Stimulated activated CD4-positive, alpha-beta T cell treated with anti-CD3 and anti-CD28 coated beads, Interleukin-2, amount 100 ng/mL, for 4 hours (primary cell): ENCODE measurements at places on chromosomes 7 and 10.

DNA sequence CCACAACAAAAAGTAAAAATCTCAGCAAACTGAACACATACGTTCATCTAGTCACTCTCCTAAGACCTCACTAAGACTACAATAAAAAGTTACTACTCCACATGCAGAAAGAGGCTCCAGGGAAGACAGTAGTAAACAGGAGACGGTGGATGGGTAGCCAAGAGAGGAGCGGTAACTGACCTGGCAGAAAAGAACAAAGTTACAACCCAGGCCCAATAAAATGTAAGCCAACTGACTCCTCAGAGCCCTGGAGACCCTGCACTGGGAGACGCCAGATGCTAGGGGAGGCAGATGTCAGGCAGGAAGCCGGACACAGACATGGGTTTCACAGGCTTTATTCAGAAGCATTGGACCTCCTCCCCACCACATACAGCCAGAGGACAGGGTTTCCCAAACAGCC is 181.1 kb upstream of the NFE2L3 start:
- DNase-seq, result no peak

GRCh38 chr7:88150033-88150432 is 69.8 kb downstream of the SRI start:
- no peak for DNase-seq

GRCh38 chr7:936386-937054 is 18.0 kb downstream of the ADAP1 start:
- no peak for DNase-seq

- no peak for DNase-seq
Measured at GRCh38 chr7:149245744-149246143, 6.3 kb downstream of the ZNF212 start.

GRCh38 chr10:99548041-99548530 is 15.3 kb downstream of the NKX2-3 start:
- no peak for DNase-seq

DNA sequence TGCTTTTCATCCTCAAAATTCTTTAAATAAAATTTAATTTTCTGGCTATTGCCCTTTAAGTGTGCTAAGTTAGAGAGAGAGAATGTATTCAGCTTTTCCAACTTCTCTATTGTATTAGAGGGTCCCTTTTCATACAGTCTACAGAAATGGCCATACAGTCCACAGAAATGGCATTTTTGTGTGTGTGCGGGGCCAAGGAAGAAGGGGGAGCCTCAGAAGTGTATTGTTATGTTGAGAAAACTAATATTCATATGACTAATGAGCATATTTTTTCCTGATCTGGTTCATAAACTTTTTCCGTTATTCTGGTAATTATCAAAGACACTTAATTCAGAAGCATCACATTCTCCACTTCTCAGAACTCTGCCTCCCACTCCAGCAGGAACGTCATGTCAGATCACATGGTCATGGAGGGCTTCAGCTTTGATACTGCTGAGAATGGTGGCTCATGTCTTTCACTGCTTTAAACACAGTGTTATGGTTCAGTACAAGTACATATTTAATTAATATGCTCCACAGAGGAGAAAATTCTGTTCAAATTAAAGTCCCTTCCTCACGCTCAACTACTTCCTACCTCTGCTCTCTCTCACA is 37.1 kb downstream of the ELMO1 start:
- peak; percentile 74 for DNase-seq

- DNase-seq, result no peak
Measured at GRCh38 chr7:117284692-117285091, 38.2 kb downstream of the WNT2 start.

GRCh38 chr7:50226669-50227068 is 77.8 kb upstream of the IKZF1 start:
- DNase-seq, result no peak

GRCh38 chr10:128151031-128151430 is 24.8 kb upstream of the MKI67 start:
- no peak for DNase-seq

DNA sequence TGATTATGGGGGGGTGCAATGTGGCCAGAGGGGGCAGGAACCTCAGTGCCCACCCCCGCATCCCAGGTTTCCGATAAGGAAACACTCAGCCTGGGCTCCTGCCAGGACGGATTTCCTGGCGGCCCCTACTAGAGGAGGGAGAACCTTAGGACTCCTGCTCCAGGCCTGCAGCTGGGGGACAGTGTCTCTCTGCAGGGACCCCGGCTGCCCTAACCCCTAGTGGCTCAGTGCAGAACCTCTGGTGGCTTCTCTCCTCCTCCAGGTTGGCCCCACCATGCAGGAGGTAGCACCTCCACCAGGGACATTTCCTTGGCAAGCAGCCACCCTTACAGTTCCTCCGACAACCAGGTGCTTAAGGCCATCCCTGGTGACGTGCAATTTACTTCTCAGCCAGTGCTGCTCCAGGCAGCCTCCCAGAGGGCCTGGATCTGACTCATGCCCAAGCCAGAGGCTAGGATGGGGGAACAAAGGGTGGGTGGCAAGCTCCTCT is 31.9 kb downstream of the SH2B2 start:
- DNase-seq, result no peak

DNA sequence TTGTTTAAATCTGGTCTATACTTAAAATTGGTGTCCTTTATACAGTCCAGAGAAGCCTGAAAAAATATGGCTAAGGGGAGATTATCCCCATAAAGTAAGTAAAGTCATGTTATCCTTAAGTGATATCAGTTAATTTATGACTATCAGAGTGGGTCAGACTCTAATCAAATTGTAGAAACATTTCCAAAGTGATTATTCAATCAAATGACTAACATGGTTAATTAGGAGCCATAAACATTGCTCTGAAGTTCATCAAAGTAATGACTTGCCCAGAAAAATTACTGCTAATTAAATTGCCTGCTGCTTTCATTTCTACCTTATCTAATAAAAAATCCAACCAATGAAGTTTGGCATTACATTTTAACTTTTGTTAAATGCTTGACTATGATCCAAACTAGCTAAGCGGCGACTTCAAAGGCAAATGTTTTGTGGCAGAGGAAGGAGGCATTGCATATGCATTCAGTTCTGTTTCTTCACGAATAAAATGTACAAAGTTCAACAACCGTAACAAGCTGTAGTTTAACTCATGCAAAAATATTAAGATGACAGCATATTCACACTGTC is 76.7 kb downstream of the ETV1 start:
- no peak for DNase-seq

GRCh38 chr10:44053391-44053790 is 331.5 kb downstream of the CXCL12 start:
- DNase-seq, result no peak

- no peak for DNase-seq
Measured at GRCh38 chr7:129512192-129512591, 9.9 kb downstream of the SMKR1 start.

DNA sequence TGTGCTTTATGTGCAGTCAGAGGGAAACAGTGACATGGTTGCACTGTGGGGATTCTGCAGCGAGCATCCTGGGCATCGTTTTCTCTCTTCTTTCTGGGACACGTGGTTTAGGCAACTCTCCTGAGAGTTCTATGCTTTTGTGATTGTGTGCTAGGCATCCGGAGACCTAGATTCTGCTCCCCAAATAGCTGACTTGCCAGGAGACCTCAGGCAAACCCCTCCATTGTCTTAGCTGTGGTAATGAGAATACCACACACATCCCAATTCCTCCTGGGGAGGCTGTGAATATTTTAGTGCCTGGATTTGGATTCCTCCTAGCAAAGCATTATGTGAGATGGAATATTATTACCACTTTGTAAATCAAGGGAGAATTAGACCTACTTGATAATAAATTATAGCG is 611.9 kb upstream of the C7orf33 start:
- no peak for DNase-seq

- DNase-seq, result no peak
Measured at GRCh38 chr7:156386097-156386496, 254.5 kb upstream of the RNF32 start.

- DNase-seq, result no peak
Measured at GRCh38 chr7:7922684-7923385, 45.8 kb upstream of the GLCCI1 start.

- DNase-seq, result no peak
Measured at GRCh38 chr7:19674266-19674960, 34.4 kb downstream of the POLR1F start.

- DNase-seq, result no peak
Measured at GRCh38 chr7:123271231-123271630, 71.5 kb upstream of the SLC13A1 start.

GRCh38 chr7:1843271-1843861 is 173.3 kb downstream of the ELFN1 start:
- no peak for DNase-seq

GRCh38 chr10:1538531-1539061 is 198.7 kb downstream of the ADARB2 start:
- DNase-seq, result no peak

- no peak for DNase-seq
Measured at GRCh38 chr10:6729861-6730344, 149.8 kb upstream of the PRKCQ start.

- DNase-seq, result no peak
Measured at GRCh38 chr7:93242106-93242505, 9.9 kb downstream of the VPS50 start.

- no peak for DNase-seq
Measured at GRCh38 chr7:3767917-3768777, 467.1 kb downstream of the SDK1 start.

- DNase-seq, result no peak
Measured at GRCh38 chr10:82144153-82144552, 269.2 kb downstream of the NRG3 start.

GRCh38 chr7:134943785-134944400 is 42.4 kb upstream of the AGBL3 start:
- no peak for DNase-seq

GRCh38 chr10:7664707-7665106 is 2.1 kb downstream of the ITIH5 start:
- DNase-seq, result no peak

DNA sequence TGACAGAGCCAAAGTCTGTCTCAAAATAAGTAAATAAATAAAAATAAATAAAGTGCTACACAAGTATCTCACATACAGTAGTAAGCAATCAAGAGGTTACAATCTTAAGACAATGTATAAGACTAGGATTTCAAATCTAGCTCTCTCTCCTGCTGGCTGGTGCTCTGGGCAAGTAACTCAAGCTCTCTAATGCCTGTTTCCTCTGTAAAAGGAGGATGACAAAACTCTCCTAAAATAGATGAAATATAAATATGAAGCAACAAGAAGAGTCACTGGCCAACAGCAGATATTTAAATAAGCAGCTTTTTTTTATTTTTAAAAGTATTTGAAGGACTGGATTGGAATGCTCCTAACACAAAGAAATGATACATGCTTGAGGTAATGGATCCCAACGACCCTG is 7.2 kb downstream of the SFMBT2 start:
- no peak for DNase-seq

GRCh38 chr7:136869991-136870865 is 1.8 kb downstream of the CHRM2 start:
- no peak for DNase-seq

DNA sequence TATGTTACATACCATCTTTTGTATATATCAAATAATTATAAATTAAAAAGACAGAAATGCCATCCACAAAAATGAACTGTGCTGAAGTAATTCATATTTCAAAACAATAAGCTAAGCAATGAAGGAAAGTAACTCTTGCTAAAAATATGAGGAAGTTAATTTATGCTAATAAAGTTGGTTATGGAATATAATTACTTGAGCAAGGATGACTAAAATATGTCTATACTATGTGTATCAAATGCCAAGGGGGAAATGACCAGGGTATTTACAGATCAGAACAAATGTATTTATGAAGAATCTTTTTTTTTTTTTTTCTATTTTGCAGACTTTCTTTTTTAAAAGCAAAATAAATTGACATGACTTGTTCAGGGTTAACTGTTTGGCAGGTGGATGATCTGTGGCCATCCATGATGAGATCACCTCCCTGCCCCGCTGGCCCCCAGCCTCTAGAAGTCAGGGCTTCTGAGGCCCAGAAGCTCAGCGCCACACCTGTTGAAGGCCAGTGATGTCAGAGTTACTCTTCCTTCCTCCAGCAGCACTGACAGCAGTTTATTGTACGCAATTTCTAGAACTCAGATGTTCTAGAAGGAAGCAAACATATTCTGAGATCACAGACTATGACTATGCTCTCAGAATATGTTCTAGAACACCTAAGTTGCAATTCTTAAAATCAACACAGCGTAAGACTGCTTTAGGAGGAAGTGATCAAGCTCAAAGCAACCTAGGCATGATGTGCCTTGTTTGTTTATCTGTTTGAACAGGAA is 196.1 kb upstream of the KLF14 start:
- no peak for DNase-seq

GRCh38 chr7:42224391-42225003 is 12.5 kb downstream of the GLI3 start:
- DNase-seq, result no peak

- no peak for DNase-seq
Measured at GRCh38 chr7:156117542-156118247, 305.4 kb upstream of the SHH start.

GRCh38 chr10:78860260-78860914 is 208.4 kb upstream of the ZMIZ1 start:
- DNase-seq, result no peak

- DNase-seq, result no peak
Measured at GRCh38 chr7:12249706-12250105, 38.6 kb downstream of the TMEM106B start.

DNA sequence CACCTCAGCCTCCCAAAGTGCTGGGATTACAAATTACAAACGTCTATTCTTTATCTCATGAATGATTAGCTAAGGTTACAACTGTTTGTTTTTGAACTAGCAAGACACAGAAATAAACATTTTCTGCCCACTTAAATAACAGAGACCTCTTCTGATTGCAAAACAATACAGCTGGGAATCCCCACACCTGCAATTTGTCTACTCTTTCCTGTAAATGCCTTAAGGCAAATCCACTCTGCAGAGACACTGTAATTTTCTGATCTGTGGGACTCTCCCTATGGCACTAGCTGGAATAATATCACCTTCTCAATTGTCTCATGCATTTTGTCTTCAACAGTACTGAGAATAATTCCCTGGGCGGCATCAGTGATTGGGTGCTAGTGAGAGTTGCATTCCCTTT is 149.3 kb upstream of the FAM3C start:
- DNase-seq, result no peak

GRCh38 chr10:34184397-34184796 is 630.7 kb downstream of the PARD3 start:
- no peak for DNase-seq

- no peak for DNase-seq
Measured at GRCh38 chr7:378551-379455, 88.8 kb downstream of the FOXL3 start.
